Germinal center (tissue), 1 donor: ENCODE measurements at places on chromosomes 12 and 14.

DNA sequence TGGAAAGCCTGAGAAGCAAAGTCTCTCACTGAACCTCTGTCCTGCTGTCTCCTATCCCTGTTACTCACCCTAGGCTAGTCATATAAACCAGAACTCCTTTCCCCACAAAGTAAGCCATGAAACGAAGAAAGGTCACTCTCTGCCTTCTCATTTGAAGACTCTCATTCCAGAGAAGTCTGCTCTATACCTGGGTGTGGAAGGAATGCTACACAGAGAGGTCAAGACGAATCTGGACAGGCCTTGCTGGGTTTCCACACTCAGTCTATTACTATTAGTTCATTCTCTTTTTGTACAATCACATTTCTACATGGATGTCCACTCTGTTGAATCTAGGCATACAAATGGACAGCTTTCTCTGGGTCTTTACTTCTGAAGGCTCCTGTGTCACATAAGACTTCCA lies 2.4 kb upstream of the AEBP2 start:
- DNase-seq = no peak

GRCh38 chr14:21059842-21060613 lies 2.4 kb downstream of the RNASE8 start:
- no peak for DNase-seq

GRCh38 chr12:52151837-52152783 lies 39.7 kb downstream of the KRT80 start:
- DNase-seq = peak; percentile 78

DNA sequence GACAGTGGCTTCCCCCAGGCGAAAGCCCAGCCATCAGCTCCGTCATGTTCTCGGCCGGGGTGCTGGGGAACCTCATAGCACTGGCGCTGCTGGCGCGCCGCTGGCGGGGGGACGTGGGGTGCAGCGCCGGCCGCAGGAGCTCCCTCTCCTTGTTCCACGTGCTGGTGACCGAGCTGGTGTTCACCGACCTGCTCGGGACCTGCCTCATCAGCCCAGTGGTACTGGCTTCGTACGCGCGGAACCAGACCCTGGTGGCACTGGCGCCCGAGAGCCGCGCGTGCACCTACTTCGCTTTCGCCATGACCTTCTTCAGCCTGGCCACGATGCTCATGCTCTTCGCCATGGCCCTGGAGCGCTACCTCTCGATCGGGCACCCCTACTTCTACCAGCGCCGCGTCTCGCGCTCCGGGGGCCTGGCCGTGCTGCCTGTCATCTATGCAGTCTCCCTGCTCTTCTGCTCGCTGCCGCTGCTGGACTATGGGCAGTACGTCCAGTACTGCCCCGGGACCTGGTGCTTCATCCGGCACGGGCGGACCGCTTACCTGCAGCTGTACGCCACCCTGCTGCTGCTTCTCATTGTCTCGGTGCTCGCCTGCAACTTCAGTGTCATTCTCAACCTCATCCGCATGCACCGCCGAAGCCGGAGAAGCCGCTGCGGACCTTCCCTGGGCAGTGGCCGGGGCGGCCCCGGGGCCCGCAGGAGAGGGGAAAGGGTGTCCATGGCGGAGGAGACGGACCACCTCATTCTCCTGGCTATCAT lies 663 bp downstream of the PTGER2 start:
- peak; percentile 17 for DNase-seq

- peak; percentile 67 for DNase-seq
These were observed 37.0 kb upstream of the NT5DC3 start for GRCh38 chr12:103877934-103878510.

- no peak for DNase-seq
These were observed 17.6 kb downstream of the MON2 start for GRCh38 chr12:62484233-62484632.

GRCh38 chr14:68279777-68280233 lies 460.2 kb downstream of the RAD51B start:
- DNase-seq = peak; percentile 48

DNA sequence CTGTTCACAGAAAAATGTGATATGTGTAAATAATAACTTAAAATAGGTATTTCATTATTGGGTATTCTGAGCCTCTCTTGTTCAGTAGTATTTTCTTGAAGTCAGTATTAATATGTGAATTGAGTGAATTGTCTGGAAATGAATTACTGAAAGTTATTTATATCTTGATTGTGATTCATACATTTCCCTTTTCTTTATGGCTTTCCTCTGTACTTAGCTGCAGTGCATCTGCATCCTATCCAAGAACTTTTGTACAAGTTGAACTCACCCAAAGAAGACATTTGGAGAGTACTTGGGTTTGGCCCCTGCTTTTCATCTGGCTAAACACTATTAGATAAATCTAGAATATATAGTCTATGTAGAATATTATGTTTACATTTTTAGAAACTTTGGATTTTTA lies 326.0 kb downstream of the RAD51B start:
- DNase-seq = no peak

DNA sequence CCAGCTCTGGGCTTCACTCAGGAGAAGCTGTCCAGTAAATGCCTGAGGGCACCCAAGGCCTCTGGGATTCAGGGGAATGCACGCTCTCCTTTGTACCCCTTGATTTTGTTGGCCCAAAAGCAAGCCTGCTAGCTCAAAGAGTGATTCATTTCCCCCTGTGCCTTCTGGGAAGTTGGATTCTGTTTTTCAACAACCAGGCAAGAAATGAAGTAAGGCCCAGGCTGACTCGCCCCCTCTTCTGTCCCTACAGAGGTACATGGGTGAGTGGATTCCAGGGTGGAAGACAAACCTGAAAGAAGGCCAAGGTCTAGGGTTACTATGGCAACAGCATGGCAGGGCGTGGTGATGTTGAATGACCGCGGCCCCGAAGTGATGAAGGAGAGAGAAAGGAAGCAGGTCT lies 9.3 kb upstream of the SERPINA5 start:
- DNase-seq = no peak

DNA sequence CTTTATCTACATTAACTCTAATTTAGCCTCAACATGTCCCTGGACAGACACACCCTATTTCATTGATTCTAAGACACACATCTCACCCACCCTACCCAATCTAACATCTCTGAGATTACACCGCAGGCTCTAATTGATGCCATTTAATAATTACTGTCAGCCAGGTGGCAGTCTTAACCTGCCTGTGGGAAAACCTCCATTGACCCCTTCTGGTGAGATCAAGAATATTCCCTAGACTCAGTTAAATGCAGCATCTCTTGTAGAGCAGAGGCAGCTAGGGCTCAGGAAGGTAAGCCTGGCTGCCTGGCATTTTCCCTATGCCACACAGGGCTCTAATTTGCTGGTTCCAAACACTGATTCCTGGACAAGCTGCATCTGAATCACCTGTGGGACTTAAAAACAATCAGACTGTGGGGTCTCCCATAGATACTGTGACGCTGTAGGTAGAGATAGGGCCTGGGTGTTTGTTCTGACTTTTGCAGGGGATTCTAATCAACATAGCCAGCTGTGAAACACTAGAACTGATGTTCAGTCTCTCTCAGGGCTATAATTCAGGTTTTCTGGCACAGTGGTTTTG lies 14.3 kb downstream of the MCRS1 start:
- DNase-seq = peak; percentile 72

DNA sequence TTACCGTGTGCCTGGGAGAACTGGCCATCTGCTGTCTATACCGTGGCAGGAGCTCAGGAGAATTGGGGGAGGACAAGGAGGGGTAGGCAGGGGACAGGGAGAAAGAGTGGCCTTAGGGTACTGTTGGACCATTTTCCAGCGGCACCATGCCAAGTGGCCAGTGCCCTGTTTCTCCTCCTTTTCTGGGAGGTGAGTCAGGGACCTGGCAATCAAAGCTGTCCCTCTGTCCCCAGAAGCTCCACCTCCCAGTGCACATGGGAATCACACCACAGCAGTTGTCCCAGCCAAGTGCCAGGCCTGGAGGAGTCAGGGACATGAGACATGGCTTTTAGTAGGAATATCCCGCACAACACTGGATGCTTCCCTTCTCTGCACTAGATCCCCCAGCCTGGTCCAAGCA lies 118.0 kb downstream of the GCH1 start:
- DNase-seq = no peak

- DNase-seq = no peak
These were observed 23.3 kb downstream of the DMAC2L start for GRCh38 chr14:50335389-50335788.

DNA sequence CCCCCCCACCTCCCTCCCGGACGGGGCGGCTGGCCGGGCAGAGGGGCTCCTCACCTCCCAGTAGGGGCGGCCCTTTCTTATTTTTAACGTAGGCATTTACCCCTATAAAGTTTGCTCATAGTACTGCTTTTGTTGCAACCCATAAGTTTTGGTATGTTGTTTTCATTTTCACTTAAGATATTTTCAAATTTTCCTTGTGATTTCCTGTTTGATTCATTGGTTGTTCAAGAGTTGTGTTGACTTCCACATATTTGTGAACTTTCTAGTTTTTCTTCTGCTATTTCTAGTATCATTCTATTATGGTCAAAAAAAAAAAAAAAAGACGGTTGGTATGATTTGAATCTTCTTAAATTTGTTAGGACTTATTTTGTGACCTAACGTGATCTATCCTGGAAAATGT lies 6.5 kb downstream of the NOXRED1 start:
- no peak for DNase-seq

DNA sequence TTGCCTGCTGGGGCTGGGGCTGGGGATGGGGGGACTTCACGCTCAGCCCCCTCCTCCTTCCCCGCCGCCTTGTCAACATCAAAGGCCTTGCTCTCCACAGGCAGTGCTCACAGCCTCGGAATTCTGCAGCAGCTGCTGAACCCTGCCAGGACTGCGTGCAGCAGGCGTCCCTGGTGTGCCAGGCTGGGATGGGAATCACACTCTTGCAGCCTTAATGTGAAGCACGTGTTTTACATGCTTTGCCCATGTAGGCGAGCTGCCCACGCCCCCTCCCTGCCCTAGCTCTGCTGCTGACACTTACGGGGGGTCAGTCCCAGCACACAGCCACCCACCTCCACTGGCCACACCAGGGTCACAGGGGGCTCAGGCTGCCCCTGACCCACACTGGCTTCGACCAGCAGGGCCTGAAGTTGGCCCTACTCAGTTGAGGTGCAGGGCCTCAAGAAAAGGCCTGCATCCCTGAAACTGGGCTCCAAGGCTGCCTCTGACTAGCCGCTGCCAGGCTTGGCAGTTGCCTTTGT lies 276.2 kb upstream of the RTL1 start:
- no peak for DNase-seq

GRCh38 chr12:58703866-58704265 lies 216.4 kb downstream of the LRIG3 start:
- no peak for DNase-seq

GRCh38 chr12:62301080-62301798 lies 41.0 kb downstream of the USP15 start:
- DNase-seq = no peak

- no peak for DNase-seq
These were observed 20.1 kb downstream of the PLEKHG7 start for GRCh38 chr12:92722897-92723296.

DNA sequence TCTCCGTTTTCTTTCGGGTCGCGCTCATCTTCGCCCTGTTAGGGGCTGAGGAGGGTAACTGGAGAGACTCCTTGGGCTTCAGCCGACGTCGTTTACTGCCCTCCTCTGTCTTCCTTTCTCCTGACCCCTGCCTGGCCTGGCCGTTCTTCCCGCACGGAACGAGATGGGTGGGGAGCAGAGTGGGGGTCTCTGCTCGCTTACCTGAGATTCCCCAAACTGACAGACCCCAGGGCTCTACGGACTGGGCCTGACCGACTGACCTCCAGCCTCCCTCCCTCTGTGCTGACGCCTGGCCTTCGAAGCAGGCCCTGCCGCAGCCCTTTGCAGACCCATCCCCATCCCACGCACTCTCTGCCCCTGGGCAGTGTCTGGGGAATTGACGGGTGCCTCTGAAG lies 439 bp downstream of the GOLGA5 start:
- DNase-seq = peak; percentile 4
